ENCODE measurements at places on chromosomes 4 and X.

- no peak for DNase-seq
Measured at GRCh38 chrX:115906881-115907280, 263.7 kb upstream of the AGTR2 start.

DNA sequence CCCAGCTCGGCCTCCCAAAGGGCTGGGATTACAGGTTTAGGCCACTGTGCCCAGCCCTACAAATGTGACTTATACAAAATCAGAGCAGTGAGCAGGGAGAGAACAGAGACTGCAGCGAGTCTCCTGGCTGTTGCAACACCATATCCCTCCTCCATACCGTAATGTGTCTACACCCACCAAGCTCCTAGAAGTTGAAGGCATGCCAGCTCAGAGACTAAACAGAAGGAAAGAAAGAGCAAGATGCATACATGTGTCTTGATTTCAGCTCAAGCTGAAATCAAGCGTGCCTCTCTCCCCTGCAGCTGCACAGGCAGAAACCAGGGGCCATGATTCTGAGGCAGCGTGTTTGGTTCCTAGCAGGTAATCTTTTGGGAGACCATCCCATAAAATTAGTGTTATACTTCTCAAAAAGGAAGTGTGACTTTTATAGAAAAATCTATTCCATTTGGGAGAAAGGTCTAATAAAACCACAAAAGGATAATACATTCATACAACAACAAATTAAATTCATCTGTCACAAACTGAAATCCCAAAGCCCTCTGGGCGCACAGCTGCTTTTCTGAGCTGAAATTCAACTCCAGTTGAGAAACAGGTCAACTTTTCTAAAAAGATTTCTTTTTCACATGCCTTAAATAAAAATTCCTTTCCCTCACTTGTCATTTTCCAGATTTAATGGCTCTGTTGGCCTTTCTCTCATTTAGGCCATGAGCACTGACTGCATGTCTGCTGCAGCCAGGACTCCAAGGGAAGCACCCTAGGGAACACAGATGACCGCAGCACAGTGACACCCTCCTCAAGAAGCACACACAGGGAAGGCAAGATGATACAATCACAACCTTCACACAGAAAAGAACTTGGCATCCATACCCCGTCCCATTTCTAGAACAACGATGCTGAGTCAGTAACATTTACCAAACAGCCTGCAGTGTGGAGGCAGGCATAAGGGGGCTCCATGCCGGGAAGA lies 34.4 kb downstream of the AFAP1 start:
- no peak for DNase-seq

GRCh38 chr4:98574816-98575215 lies 83.6 kb downstream of the TSPAN5 start:
- no peak for DNase-seq

DNA sequence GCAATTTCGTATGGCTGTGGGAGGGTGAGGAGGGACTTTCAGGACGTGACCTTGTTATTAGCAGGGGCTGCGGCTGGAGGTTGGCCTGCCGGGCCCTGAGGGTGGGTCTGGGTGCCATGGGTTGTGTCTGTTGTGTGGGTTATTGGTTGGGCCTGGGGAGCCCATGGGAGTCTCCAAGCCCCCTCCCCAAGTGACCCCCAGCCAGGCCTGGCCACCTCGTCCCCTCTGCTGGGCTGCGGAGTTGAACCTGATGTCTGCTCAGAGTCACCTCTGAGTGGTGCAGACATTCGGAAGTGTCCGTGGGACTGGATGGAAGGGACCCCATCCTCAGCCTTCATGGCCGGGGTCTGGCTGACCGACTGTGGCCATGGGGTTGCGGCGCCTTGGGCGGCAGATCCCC lies 67.7 kb downstream of the TRMT44 start:
- DNase-seq: no peak

DNA sequence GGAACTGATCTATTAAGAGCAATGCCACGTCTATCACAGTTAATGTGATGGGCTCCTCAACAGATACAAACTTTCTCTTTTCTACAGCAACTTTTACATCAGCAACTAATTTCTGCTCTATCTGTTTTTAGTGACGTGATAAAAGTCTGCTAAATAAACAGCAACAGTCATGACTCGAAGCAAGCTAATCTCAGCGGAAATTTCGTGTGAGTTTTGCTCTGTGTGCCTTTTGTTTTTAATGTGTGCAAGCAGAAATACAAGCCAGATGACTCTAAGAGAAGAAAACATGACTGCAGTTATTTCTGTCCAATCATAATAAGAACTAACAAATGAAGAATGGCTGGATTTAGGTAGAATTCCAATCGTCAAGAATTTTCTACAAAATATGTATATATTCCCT lies 214.3 kb downstream of the LDB2 start:
- DNase-seq: no peak

DNA sequence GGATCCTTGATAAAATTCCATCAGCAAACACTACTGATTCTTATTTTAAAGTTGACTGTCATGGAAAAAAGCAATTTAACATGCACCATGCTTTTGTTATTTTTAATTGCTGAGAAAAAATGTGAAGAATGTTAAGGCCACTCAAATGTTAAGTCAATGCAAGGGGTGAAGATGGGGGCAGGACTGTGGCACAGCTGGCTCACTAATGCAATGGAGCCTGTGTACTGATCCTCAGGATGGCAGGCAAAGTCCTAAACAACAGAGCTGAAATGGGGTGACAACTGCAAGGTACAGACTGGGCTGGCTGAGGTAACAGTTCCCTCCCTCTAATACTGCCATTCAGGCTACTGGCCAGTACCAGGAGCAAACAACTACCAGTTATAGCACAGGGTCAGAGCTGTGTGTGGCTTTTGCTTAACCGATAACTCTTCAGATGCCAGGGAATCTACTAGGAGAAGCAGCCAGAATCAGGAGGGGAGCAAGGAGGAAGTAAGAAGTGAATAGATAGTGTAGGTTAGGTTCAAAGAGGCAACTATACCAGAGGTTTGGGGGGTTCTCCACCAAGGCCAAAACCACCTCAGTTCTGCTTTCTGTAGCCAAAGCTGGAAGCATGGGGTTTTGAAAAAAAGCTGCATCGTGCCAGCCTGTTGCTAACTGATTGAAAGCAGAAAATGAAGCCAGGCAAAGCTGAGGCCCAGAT lies 372.6 kb downstream of the OPHN1 start:
- no peak for DNase-seq

DNA sequence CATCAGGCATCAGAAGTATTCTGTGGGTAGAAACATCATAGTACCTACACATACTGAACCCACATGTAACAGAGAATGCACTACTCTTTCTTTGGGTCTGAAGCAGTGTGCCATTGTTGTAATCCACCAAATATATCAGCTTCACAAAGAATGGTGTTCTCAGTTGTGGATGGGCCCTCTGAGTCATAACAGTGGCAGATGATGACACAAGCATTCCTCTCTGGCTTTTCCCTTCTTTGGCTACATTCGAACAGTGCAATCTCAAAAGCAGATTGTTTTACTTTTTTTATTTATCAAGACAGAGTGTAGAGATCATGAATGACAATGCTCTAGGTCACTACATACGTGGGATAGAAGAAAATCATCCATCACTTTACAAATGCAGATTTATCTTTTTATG lies 247.2 kb upstream of the EPHA5 start:
- no peak for DNase-seq

GRCh38 chr4:26238778-26239679 lies 81.8 kb upstream of the RBPJ start:
- peak; percentile 75 for DNase-seq

DNA sequence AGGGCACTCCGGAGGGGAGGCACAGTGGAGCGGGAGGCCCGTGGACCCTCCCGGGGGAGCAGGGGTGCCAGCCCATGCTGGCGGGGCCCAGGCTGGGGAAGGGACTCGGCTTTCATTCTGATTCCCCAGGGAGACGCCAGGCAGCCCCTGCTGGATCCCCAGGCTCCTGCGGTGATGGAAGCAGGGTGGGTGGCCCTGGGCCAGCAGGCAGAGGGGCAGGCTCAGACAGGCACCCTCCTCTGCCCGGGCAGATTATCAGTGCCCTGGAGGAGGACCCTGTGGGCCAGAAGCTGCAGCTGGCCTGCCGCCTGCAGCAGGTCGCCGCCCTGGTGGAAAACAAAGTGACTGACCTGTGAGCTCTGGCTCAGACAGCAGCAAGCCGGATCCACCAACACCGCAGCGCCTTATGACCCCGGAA lies 2.1 kb upstream of the SRPK3 start:
- no peak for DNase-seq

DNA sequence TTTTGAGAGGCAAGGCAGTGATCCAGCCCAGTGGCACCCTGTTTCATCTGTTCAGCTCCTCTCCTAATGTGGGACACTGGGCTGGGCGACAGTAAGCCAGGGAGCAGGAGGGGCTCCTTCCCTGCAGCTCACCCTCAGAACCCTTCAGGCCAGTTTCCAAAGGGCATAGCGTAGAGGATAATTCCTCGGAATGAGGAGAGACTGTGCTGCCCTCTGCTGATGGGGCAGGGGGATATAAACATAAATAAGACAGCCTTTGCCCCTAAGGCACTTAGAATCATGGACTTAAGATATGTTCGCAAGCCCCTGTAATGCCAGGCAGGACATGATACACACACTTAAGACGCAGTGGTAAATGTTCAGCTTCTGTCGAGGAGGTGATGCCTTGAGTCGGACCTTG lies 27.9 kb upstream of the ZNF185 start:
- DNase-seq: no peak

DNA sequence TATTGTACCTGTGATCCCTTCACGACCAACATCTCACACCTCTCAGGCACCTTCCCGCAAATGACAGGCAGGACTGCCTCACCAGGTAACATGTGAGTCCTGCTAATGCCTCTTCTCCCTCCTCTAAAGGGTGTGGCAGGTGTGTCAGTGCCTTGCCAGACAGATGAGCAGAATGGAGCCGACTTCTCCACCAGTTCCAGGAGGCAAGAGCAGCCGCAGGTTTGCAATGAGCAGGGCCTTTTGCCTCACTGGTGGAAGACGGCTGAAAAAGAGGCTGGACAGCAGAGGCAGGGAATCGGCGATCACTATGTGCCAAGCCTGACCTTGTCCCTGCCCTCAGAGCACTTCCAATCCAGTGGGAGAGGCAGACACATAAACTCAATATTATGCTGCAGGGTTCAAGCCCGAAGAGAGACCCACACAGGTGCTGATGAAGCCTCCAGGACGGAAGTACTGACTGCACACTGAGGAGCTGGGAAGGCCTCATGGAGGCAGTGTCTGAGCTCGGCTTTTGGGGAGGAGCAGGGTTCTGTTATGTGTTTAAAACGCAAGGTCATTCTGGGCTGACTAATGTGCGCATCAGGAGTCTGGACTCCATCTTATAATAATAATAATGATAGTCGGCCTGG lies 57.9 kb downstream of the C4orf50 start:
- DNase-seq: no peak

- no peak for DNase-seq
Measured at GRCh38 chr4:71004281-71004851, 10.9 kb downstream of the DCK start.

Data from NCI-H1105 (cell line).